ENCODE measurements at places on chromosomes 2 and 18.

DNA sequence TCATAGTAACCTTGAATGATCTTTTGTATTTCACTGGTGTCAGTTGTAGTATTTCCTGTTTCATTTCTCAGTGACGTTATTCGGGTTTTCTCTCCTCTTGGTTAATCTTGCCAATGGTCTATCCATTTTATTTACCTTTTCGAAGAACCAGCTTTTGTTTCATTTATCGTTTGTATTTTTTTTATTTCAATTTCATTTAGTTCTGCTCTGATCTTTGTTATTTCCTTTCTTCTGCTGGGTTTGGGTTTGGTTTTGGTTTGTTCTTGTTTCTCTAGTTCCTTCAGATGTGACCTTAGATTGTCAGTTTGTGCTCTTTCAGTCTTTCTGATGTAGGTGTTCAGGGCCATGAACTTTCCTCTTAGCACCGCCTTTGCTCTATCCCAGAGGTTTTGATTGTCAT, 36.7 kb downstream of the SP140 start:
- DNase-seq = peak; percentile 19

DNA sequence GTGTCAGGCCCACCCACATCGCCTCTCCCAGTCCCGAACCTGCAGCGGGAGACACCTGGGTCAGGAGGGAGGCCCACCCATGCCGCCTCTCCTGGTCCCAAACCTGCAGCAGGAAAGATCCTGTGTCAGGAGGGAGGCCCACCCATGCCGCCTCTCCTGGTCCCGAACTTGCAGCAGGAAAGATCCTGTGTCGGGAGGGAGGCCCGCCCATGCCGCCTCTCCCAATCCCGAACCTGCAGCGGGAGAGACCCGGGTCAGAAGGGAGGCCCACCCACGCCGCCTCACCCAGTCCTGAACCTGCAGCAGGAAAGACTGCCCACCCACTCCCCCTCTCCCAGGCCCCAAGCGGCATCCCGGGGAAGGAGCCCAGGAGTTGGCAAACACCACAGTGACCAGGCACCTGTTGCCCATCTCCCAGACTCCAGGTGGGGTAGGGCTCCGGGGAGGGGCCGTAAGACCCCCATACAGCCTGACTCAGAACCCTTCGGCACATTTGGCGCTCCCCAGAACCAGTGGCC, 7.8 kb downstream of the SLC66A2 start:
- no peak for DNase-seq

DNA sequence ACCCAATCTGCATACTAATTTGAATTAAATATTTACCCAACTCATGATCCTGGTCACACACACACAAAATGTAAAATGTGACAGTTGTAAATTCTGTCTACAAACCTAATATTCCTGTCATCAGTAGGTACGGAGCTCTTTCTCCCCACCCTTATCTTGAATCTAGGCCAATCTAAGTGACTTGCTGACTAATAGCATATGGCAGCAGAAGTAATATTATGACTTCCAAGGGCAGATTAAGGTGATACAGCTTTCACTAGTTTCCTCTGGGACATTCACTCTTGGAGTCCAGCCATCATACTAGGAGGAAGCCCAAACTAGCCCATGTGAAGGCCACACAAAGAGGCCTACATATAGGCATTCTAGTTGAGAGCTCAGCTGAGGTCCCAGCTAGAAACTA, 89.4 kb downstream of the TMEM131 start:
- DNase-seq = no peak

GRCh38 chr18:49167084-49167483, 216.3 kb upstream of the SMAD7 start:
- no peak for DNase-seq

- DNase-seq = no peak
Measured at GRCh38 chr18:58046093-58046793, 2.2 kb downstream of the NEDD4L start.

DNA sequence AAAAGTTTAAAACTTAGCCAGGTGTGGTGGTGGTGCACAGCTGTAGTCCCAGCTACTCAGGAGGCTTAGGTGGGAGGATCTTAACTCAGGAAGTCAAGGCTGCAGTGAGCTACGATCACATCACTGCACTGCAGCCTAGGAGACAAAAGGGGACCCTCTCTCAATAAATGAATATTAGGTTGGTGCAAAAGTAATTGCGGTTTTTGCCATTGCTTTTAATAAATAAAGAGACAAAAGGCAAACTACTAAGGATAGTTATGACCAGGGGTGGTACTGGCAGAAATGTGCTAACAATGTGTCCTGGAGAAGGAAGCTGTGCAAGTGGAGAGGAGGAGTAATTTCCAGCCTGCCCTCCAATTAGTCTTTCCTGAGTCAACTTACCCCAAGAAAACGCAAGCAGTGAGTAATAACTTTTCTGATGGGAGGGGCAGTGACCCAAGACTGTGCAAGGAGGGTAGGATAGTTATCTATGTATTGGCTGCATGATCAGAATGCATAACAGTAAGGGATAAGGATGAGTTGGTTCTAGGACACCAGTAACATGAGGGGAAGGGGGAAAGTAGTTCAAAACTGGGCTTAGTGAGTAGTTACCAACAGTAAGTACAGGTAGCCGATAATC, 1.5 kb downstream of the EXOC6B start:
- no peak for DNase-seq

DNA sequence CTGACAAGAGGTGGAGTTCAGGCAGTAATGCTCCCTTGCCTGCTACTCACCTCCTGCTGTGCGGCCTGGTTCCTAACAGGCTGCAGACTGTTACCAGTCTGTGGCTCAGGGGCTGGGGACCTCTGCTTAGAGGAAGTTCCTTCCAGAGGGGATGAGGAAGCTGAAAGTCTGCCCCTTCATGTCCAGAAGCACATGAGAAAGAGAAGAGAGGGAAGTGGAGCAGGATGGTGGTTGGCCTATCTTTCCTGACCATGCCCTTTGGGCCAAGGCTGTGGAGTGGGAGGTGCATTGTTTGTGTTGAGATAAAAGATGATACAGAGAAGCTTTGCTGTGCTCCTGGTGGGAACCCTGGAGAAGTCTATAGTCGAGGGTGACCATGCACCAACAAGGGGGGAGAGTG, 112.5 kb downstream of the LPIN1 start:
- DNase-seq = no peak

DNA sequence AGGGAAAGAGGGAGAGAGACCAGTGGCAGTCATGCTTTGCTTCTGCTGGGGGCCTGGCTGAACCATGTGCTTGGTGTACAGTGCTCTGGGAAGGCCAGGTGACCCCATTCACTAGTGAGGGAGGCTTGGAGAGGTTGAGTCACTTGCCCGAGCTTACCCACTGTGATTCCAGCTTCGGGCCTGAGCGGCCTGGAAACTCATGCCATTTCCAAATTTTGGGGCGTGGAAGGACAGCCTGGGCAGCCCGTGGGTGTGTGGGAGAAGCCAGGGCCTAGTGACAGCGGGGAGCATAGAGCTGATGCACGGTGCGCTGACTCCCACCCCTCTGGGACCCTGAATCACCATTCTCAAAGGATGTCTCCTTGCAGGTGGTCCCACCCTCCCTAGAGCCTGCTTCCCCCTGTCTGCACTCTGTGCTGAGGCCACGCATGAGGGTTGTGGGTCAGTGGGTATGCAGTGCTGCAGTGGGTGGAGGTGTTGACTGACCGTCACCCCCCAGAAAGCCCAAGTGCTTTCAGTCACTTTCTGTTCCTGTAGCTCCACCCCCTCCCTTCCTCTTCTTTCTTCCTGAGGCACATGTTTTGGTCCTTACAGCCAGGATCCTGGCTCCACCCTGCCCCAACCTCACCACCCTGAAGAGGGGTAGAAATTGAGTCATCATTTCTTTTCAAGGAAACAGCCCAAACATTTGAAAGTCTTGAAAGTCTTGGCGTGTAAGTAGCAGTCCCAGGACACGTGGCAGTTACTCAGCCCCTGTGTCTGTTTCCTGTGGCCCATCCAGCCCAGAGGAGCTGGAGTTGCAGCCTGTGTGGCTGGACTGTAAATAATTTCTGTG, 69.3 kb upstream of the MCFD2 start:
- peak; percentile 90 for DNase-seq

DNA sequence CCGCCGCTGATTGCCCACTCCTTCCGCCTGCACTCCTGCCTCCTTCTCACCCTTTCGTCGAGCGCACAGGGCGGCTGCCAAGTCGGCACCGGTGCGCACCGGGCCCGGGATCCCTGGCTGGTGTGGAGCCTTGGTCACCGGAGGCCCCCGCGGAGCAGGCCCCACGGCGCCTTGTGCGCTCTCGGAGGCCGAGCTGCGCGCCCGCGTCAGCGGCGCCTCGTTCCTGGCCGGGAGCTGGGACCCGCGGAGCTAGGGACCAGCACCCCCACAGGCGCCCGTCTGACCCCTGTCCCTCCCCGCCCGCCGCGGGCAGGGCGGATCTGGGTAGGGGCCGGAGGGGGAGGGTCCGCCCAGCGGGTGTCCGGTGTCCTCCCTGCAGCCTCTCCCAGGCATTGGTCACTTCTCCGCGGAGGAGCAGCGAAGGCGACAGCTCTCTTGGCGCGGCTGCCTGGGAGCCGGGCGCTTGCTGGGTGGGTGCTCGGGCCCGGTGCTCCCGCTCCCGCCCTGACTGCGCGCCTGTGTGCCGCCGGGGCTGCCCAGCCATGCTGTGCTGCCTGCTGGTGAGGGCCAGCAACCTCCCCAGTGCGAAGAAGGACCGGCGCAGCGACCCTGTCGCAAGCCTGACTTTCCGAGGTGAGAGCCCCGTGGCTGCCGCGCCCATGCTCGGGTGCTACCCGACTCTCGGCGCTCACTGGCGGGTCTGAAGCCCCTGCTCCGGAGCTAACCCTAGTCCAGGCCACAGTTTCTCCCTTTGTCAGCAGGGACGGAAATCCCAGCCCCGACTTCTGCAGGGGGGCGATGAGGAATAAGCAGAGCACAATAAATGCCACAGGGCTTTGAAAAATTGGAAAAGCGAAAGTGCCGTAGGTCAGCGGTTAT, 13.2 kb downstream of the DYSF start:
- no peak for DNase-seq

DNA sequence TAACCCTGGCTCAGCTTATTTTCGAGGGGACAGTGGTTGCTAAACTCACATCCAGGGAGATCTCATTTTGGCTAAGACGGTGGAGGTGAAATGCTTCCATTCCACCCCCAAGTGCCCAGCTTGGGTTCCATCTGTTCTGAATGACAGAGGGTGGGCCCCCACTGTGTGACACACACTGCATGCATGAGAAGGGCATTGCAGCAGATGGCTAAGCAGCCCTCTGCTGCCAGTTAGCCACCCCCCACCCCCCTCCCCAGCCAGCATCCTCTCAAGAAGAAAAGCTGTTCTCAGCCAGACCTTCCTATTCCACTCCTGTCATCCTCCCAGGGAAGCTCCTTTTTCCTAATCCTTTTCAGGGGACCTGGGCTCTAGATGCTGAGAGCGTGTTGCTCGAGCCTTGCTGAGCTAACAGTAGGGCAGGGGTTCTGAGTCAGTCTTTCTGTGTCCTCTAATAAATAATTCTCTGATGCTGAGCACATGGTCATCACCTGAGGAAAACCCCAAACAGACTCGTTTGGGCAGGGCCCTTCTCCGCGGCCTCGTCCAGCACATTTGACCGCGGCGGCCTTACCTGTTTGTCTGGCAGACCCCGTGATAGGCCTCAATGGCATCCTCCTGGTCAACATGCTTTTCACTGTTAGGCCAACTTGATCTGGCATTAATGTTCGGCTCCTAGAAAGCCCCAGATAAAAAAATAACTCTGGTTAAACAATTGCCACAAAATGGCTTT, 49.5 kb upstream of the ACAA2 start:
- DNase-seq = no peak

GRCh38 chr2:141317986-141318385, 812.8 kb downstream of the LRP1B start:
- DNase-seq = no peak

- DNase-seq = no peak
Measured at GRCh38 chr18:30591462-30591861, 451.1 kb downstream of the DSC3 start.

- DNase-seq = no peak
Measured at GRCh38 chr2:13542061-13542460, 825.3 kb downstream of the TRIB2 start.

DNA sequence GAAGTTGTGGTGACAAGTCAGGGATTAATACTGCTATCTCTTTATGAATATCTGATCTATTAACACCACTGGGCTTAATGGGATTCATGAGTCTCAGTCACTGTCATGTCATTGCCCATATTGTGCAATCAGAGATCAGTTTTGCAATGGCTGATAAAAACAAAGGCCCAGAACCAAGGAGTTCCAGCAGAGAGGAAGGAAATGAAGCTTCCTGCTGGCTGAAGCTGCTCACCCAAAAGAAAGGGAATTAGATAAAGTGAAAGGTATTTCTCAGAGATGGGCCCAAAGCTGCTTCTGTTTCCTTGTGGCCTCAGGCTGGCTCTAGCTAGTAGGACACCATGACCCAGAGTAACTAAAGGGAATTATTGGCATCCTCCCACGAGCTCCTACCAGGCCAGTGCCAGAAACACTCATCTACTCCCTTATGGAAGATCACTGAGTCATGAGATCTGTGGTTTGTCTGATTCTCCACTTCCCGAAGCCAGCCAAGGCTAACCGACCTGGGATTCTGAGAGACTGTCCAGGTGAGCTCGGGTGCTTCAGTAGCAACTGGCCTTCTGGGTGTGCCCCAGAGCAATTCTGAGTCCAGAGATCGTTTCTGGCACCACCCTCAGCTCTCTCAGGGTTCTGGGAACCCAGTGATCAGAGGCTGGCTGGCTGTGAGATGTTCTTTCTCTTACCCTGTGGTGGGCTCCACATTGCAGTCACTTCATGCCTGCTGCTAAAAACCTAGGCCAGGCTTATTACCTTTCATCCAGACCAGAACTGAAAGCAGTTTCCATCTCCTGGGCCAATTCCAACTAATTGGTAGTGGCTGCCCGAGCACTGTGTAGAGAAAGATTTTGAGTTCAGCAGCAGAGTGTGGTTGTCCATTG, 129.5 kb upstream of the PELI1 start:
- DNase-seq = no peak

GRCh38 chr2:105439141-105439540, 40.3 kb upstream of the FHL2 start:
- no peak for DNase-seq

- no peak for DNase-seq
Measured at GRCh38 chr2:118936936-118937335, 5.1 kb upstream of the MARCO start.

GRCh38 chr2:102337012-102337411, 18.6 kb upstream of the IL18R1 start:
- DNase-seq = no peak

DNA sequence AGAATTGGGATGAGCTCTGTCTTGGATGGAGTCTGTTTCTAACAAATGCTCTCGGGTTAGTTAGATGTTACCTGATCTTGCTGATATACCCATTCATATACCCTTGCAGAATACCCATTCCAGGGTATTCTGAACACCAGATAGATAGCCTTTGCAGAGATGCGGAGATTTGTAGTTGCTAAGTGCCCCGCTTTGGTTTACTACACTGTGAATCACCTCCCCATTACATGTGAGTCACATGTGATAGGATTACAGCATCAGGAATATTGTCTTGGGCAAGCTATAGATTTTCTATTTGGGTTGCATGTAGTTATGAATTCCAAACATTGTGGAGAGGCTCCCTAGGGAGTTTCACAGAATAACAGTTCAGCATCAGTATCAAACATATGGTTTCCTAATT, 3.8 kb downstream of the VSNL1 start:
- no peak for DNase-seq

GRCh38 chr18:51811883-51812282, 528.1 kb upstream of the DCC start:
- peak; percentile 76 for DNase-seq

Measured in GM12865 (cell line).